ENCODE measurements at places on chromosomes 2 and 18.

GRCh38 chr2:131966256-131966655, 195.5 kb downstream of the ANKRD30BL start:
- no peak for DNase-seq

DNA sequence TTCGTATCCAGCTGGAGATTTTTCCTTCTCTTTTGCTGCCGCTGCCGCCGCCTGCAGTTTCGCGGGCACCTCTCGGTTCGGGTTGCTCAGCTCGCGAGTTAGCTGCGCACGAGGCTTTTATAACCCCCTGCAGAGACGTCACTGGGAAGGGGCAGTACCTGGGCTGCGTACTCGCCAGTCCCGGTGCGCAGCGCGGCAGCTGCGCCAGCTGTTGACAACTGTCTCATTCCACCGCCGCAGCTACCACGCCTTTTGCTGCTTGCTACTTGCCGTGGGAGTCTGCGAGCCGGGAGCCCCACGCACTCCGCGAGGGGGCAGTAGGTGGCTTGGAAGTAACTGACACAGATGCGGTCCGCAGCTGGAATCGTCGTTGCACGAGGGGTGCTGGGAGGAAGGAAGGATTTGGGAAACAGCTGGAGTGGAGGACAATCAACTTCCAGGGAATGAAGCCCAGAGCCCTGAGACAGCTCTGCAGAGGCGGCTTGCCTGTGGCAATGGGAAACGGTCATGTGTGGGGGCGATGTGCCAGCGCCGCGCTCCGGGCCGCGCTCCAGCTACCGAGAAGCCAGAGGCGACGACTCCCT, at the start of gene TACR1:
TSS of gene TACR1 (minus strand) at position 93 of the 584 bp plus-strand sequence. CDS start 586 bp downstream, outside the sequence.
- DNase-seq, result peak; percentile 48

DNA sequence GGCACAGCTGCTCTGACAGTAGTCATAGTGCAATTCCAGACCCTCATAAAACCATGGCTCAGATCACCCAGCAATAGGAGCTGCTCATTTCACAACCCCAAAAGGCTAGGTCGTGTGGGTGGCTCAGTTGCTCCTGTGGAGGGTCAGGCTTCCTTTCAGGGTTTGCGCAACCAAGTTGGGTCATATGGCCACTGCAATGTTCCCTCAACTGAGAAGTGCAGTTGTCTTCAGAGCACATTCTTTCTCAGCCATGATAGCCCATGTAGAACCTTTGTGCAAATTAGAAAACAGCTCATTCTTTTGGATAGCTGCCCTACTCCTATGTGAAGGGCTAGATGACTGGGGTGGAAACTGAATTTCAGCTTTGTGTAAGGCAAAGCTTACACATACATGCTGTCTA, 3.2 kb downstream of the SERPINB13 start:
- DNase-seq, result no peak

- no peak for DNase-seq
These were observed 46.5 kb downstream of the SMAD4 start for GRCh38 chr18:51076503-51076902.

GRCh38 chr2:165762723-165763122, 31.3 kb downstream of the GALNT3 start:
- no peak for DNase-seq

GRCh38 chr18:2854875-2855274, 8.1 kb downstream of the EMILIN2 start:
- DNase-seq, result no peak

- DNase-seq, result no peak
These were observed 107.3 kb downstream of the KLHL29 start for GRCh38 chr2:23492337-23492675.

DNA sequence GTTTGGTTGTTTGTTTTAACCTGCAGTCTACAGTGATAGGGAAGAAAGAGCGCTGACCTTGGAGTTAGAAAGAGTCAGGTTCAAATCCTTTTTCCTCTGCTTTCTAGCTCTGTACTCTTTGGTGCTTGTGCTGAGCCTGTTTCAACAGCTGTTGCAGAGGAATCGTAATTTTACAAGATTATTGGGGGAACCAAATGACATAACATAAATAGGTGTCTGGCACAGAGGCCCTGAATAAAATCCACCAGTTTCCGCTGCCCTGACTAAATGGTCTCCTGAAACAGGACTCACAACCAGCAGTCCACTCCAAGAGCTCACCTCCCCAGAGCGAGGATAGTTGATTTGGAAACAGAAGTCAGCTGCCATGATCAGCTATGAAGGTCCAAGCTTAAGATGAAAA, 125.0 kb upstream of the CDC42EP3 start:
- no peak for DNase-seq

GRCh38 chr2:240968731-240969624, 29.4 kb upstream of the SNED1 start:
- DNase-seq, result no peak

- DNase-seq, result no peak
These were observed 120.3 kb downstream of the UXS1 start for GRCh38 chr2:106073678-106074406.
